ENCODE measurements at places on chromosomes 2 and 18. TPM values are rescaled to one million over a fixed set of nuclear protein-coding genes. Genes with fewer than 3 reads are reported as not detected.
A peak's percentile ranks its signal among the peaks of the same experiment; 100 is the strongest.

GRCh38 chr2:230847883-230848388 is 16.8 kb upstream of the ITM2C start:
- no peak overlapping the region for H3K27ac ChIP-seq
- DNase-seq, result peak; percentile 86
- H3K27me3 ChIP-seq, result peaks cover 38% of the 10 kb centered on the region
- no peak overlapping the region for H3K4me3 ChIP-seq

GRCh38 chr2:68388772-68389171 is 23.7 kb downstream of the PLEK start:
- no peak overlapping the region for H3K4me3 ChIP-seq
- peaks cover 26% of the 10 kb centered on the region for H3K27me3 ChIP-seq
- peaks cover 2% of the 10 kb centered on the region for H3K4me1 ChIP-seq
- no peaks in the 10 kb centered on the region for H3K36me3 ChIP-seq

- no peaks in the 10 kb centered on the region for H3K36me3 ChIP-seq
- no peak overlapping the region for H3K27ac ChIP-seq
- no peak overlapping the region for H3K4me3 ChIP-seq
- H3K27me3 ChIP-seq, result peaks cover 18% of the 10 kb centered on the region
- H3K4me1 ChIP-seq, result peaks cover 3% of the 10 kb centered on the region
Measured at GRCh38 chr18:55732227-55733106, 144.5 kb upstream of the TCF4 start.

The DSG3 gene
- total RNA-seq, result not detected

DNA sequence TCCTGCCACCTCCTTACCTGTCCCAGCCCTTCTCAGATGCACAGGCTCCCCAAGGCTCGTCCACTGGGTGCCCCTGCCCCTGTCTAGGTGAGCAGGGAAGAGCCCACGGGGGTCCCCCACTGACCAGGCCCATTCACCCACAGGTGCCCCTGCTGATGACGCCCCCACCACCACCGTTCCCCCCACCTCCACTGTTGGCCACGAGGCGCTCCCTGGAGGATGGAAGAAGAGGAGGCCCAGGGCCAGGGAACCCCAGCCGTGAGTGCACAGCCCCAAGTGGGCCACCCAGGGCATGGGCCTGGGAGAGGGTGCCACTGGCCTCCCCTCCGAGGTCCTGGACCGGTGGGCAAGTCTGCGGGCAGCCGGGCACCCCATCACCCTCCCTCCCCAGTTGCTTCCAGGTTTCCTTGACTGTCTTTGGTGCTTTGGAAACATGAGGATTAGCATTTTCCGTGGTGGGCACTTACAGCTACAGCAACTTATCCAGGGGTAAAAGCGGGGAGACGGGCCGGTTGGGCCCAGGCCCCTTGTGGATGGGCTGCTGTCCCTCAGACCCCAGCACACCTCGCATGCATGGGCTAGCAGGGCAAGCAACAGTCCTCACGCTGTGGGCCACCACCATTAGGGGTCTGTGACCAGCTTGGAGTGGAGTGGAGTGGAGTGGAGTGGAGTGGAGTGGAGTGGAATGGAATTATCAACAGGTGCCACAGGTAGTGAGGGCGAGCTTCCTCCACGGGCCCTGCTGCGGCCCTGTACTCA is 13.2 kb upstream of the KLHL30 start:
- H3K36me3 ChIP-seq, result no peaks in the 10 kb centered on the region
- no peaks in the 10 kb centered on the region for H3K27me3 ChIP-seq
- no peak overlapping the region for H3K4me3 ChIP-seq
- no peak for DNase-seq
- no peaks in the 10 kb centered on the region for H3K4me1 ChIP-seq
- H3K27ac ChIP-seq, result no peak overlapping the region

The CD28 gene
- total RNA-seq, result not detected

GRCh38 chr2:205484215-205484614 is 198.1 kb upstream of the NRP2 start:
- no peaks in the 10 kb centered on the region for H3K27me3 ChIP-seq
- H3K27ac ChIP-seq, result peak overlapping the region; percentile 15
- peaks cover 2% of the 10 kb centered on the region for H3K36me3 ChIP-seq

The ELOA2 gene
- total RNA-seq, result not detected

DNA sequence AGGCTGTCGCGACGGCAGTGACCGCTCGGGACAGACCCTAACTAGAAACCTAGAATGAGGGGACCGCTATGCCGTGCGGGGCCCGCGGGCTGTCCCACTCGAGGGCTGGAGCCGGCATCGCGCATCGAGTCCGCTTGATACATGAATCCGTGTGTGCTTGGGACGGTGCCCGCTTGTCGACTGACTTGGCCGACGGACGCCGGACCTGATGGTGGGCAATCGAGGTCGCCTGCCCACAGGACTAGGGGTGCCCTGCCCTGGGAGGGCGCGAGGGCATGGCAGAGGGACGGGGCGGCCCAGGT is 749 bp upstream of the PTMA start:
- peaks cover 17% of the 10 kb centered on the region for H3K36me3 ChIP-seq
- peak overlapping the region; percentile 100 for H3K27ac ChIP-seq
- no peaks in the 10 kb centered on the region for H3K27me3 ChIP-seq

GRCh38 chr2:183035298-183035953 is 2.8 kb downstream of the NCKAP1 start:
- no peaks in the 10 kb centered on the region for H3K36me3 ChIP-seq
- peak overlapping the region; percentile 76 for H3K27ac ChIP-seq
- peak overlapping the region; percentile 92 for H3K4me3 ChIP-seq
- peaks cover 34% of the 10 kb centered on the region for H3K4me1 ChIP-seq
- no peak for DNase-seq
- H3K27me3 ChIP-seq, result peaks cover 9% of the 10 kb centered on the region

The NOSTRIN gene
- 4.0 TPM for total RNA-seq

The B3GNT7 gene
- 6.5 TPM for total RNA-seq

GRCh38 chr18:8957731-8958130 is 144.8 kb upstream of the NDUFV2 start:
- peaks cover 47% of the 10 kb centered on the region for H3K4me1 ChIP-seq
- H3K27me3 ChIP-seq, result no peaks in the 10 kb centered on the region
- H3K27ac ChIP-seq, result no peak overlapping the region
- peaks cover 7% of the 10 kb centered on the region for H3K36me3 ChIP-seq
- DNase-seq, result no peak
- H3K4me3 ChIP-seq, result no peak overlapping the region

DNA sequence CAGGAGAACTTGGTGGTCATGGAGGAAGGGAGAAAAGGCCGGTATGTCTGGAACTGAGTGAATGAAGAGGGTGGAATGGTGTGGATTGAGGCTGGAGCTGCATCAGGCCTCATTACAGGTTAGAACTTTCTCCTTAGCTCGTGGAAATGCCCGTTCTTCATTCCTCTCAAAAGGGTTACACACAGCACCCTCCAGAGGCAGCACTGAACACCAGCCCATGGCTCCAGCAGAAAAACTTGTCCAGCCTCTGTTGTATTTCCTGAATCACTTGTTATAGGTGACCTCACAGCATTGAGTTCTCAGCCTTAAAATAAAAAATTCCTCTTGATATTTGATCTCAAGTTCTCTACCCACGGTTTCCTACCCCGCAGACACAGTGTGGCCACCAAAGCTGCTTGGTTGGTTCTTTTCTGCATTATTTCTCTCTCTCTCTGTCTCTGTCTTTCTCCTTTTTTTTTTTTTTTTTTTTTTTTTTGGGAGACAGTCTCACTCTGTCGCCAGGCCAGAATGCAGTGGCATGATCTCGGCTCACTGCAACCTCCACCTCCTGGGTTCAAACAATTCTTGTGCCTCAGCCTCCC is 89.6 kb downstream of the ITGB1BP1 start:
- no peaks in the 10 kb centered on the region for H3K27me3 ChIP-seq
- peaks cover 43% of the 10 kb centered on the region for H3K4me1 ChIP-seq
- peaks cover 28% of the 10 kb centered on the region for H3K36me3 ChIP-seq
- H3K4me3 ChIP-seq, result no peak overlapping the region
- no peak for DNase-seq
